ENCODE measurements at places on chromosomes 6 and 20.

- DNase-seq = no peak
Observed at GRCh38 chr6:128363020-128363813, 157.2 kb downstream of the PTPRK start.

DNA sequence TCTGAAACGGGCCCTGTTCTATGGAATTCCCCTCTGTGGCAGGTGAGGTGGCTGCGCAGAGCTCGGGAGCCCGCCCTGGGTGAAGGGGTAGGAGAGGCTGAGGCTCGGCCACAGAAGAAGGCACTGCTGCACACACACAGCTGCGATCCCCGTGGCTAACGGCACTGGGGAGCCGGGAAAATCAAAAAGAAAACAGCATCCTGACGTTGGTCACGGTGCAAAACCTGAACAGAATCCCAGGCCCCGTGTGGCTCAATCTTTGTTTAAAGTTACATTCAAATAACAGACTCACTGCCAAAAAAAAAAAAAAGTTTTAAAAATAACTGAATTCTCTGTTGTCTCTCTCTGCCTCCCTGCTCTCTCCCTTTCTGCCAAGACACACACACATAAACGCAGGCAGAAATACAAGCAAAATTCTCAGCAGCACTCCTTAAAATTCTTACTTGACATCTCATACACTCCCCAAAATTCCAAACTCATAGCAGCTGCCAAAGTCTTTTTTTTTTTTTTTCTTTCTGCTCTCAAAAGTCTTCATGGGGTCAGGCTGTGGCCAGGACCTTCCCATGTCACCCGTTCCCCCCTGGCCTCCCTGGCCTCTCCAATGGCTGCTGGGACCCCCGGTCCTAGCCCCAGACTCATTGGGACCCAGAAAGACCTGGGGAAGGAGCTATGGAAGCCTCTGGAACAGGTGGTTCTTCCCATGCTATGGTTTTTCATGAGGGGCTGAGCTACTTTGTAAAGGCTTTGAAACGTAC is 248.8 kb downstream of the TTLL2 start:
- no peak for DNase-seq

DNA sequence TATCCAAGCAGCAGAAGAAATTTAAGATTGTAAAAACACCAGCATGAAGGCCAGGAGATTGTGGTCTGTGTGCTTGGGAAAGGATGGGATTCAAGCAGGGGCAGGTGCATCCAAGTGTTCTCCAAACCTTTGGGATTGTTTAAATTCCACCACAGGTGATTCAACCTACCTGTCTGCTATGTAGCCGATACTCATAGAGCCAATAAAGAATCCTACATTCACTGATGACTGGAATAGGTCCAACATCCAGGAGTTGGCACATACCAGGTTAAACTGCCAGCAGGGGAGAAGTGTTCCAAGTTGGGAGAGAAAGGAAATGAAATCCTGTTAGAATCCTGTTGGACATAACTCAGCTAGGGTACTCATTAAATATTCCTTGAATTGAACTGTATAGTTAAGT is 2.2 kb downstream of the SLC22A2 start:
- no peak for DNase-seq

GRCh38 chr6:3226481-3227362 is 731 bp downstream of the TUBB2B start:
- no peak for DNase-seq

- no peak for DNase-seq
Observed at GRCh38 chr6:142254513-142254912, 47.3 kb upstream of the ADGRG6 start.

DNA sequence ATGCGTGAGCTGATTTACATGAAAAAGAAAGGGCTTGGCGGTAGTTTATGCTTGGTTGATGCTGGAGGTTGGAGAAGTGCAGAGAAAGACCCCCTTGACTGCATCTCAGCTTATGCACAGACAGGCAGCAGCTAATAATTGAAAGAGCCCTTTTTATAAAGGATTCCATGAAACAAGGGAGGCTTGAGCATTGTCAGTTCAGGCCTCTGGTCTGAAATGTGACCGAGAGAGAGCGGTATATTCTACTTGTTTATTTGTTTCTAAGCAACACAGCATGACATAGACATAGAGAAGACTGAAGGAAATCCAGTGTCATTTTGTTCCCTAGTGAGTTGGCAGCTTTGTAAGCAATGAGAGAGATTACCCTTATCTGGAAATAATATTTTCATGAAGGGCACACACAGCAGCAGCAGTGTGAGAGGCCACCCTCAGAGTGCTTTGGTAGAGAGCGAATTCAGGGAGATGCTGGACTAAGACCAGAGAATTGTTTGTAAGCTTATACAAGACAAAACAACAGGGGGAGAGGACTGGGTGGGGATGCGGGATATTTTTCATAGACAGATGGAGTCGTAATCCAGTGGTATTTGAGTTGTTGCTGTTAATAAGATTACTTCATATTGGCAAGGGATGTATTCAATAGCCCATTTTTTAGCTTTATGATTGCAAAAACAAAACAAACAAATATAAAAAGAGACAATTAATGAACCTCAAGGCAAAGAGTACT is 34.6 kb upstream of the LAMA2 start:
- DNase-seq = no peak

DNA sequence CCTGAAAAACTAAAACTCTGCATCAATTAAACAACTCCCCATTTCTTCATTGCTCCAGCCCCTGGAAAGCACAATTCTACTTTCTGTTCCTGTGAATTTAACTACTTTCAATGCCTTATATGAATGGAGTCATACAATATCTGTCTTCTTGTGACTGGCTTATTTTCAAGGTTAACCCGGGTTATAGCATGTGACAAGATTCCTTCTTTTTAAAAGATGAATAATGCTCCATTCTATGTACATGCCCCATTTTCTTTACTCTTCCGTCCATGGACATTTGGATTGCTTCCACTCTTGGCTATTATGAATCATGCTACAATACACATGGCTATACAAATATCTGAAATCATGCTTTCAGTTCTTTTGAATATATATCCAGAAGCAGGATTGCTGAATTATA is 334.9 kb upstream of the ID4 start:
- no peak for DNase-seq

- DNase-seq = no peak
Observed at GRCh38 chr20:25541676-25542075, 43.7 kb downstream of the NINL start.

- DNase-seq = no peak
Observed at GRCh38 chr6:66496659-66497058, 789.6 kb upstream of the EYS start.

GRCh38 chr6:111129013-111129412 is 41.7 kb downstream of the SLC16A10 start:
- no peak for DNase-seq

DNA sequence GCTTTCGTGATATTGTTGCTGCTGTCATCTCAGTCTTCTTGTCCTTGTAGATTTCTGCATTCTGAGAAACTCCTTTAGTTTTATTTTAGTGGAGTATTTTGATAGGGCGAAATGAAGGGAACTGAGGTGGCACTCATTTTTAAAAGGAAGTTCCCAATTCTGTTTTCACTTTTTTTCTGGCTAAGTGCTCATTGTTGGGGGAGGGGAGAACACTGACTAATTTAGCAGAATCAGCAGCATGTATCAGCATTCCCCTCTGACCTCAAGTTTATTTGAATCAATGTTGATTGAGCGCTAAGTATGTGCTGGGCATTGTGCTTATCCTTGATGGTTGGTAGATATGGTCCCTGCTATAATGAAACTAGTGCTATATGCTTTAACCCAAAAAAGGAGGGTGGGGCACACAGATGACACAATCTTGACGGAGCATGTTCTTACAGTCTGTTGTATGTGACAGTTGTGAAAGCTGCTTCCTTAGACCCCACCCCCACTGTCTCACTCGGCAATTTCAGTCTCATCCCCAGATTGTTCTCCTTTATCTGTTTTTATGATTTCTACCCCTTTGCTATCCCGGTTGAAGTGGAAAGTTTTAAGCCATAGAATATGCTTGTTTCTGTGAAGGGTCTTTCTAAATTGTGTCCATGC is 262.4 kb downstream of the SOX4 start:
- no peak for DNase-seq

GRCh38 chr6:15336900-15337560 is 91.2 kb downstream of the JARID2 start:
- no peak for DNase-seq

GRCh38 chr20:10573951-10574339 is 99.9 kb downstream of the JAG1 start:
- DNase-seq = no peak

DNA sequence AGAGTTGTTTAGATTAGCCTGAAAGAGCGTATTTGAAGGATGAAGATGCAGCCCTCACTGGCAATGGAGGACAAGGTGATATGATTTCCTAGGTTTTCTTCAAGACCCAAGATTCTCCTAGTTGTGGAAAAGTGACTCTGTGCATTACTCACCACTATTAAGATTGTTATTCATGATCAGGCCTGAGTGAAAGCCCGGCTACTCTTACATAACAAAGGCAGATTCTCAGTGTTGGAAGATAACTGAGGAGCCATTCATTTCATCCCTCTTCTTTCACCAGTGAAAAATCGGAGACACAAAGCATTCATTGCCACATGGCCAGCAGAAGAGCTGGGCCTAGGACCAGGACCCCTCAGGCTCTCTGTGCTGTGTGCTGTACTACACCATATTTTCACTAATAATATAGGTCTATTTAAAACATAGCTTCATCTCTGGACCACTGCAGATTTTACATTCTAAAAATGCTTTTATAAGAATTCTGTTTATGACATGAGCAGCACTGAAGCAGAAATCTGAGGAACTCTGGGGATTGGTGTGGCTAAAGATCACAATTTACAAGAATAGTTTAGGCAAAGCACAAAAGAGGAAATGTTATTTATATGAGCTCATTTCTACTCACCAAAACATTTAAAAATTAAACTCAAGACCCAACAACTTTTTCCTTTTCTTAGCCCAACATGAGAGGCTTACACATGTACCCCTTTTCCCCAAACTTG is 181.9 kb upstream of the CCN2 start:
- no peak for DNase-seq

DNA sequence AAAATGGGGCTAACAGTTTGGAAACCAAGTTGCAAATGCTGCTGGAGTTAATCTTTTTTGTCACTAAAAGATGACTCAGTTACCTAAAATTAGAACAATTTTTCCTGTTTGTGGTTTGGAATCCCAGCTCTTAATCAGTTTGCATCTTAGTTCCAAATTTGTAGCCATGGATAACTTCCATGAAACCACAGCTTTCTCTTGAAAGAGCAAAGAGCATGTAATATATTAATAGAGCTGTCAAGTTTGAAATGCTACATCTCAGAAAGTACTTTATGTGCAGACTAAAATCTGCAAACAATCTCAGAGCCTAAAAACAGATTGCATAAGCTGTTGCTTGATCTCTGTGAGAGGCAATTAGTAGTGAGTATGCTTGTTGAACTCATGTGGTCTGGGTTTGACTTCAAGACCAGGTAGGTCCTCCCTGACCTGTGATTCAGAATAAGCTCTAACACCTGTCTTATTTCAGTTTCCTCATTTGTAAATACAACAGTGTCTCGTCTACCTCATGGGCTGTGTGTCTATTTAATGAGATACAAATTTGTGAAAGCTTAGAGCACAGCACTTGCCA is 23.5 kb downstream of the DHX35 start:
- DNase-seq = no peak

- DNase-seq = no peak
Observed at GRCh38 chr6:52409499-52409898, 10.6 kb upstream of the EFHC1 start.

- no peak for DNase-seq
Observed at GRCh38 chr6:53028467-53028866, 33.4 kb upstream of the GSTA4 start.

DNA sequence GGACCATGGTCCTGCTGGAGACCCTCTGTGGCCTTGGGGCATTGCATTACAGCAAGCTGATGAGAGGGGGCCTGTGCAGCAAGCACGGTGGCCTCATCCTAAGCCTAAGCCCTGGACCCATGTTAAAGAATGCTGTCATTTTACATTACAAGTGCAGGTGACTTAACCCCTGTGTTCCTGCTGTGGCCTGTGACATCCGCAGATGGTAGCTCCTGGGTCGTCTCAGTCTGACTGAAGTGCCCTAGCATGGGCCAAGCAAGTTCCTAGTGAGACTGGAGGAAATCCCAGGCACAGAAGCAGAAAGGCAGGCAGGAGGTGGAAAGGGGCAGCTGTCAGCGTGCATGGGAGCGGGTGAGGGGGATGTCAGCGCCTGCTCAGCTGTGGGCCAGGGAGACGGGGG is 252.4 kb downstream of the FNDC1 start:
- no peak for DNase-seq

- DNase-seq = no peak
Observed at GRCh38 chr6:73308712-73309534, 45.2 kb downstream of the DPPA5 start.

DNA sequence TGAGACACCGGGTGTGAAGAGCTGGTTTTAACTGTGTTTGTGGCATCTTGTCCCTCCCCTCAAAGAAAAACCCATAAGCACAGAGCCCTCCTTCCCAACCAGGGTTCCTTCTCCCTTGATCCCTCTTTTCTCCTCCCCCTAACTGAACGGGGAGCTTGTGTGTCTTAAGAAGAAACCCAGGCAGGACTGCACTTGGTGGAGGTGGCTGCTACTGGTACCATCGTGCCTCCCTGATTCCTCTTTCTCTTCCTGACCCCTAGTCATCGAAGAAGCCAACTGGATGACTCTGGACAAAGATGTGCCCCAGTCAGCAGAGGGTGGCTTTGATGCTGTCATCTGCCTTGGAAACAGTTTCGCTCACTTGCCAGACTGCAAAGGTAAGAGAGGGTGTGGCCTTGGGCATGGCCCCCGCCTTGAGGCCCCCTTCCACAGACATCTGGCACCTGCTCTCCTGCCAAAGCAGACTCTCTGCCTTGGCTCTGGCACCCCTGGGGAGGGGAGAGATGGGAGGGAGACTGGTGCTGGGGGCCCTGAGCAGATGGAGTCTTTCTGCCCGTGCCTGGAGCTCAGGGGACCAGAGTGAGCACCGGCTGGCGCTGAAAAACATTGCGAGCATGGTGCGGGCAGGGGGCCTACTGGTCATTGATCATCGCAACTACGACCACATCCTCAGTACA is 2.1 kb downstream of the GNMT start:
- DNase-seq = no peak

- no peak for DNase-seq
Observed at GRCh38 chr20:23867152-23867776, 12.3 kb downstream of the CST5 start.

DNA sequence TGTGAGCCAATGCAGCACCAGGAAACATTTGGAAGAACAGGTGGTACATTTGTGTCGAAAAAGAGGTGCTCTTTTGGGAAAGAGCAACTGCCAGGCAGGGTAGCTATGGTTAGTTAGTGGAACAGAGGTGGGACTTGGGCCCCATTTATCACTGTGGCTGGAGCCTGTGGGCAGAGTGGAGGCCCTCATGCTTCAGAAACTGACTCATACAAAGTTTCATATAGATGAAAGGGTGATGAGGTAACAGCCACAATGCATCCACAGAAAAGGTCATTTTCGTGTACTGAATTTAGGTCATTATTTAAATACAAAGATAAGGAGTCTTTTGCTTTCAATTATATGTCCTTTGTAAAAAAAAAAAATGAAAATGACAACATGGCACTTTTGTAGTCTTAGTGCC is 76.4 kb upstream of the HS3ST5 start:
- no peak for DNase-seq

DNA sequence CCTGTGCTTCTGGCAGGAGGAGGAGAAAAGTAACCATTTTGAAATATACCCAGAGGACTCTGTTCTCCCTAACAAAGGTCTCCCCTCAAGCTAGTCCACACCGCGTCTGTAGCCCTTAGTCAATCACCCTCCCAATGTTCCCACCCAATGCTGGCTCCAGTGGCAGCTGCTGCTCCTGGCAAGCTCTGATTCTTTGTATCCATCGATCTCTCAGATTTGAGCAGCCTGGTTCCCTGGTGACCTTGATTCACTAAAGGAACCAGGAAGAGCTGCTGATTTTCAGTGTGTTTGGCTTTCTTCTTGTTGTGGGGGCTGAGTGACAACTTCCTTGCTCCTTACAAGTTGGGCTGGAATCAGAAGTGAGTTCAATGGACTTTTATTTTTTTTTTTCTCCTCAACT is 68.5 kb downstream of the FOXC1 start:
- DNase-seq = no peak
